Left lobe of liver (tissue), 2 donors: ENCODE measurements at places on chromosomes 16 and 17. TPM values are rescaled to one million over a fixed set of nuclear protein-coding genes. Genes with fewer than 3 reads are reported as not detected.

- peak; percentile 58 for DNase-seq
These were observed 74.8 kb upstream of the GRIN2A start for GRCh38 chr16:10256784-10257641.

The PRAC2 gene
- not detected for total RNA-seq

DNA sequence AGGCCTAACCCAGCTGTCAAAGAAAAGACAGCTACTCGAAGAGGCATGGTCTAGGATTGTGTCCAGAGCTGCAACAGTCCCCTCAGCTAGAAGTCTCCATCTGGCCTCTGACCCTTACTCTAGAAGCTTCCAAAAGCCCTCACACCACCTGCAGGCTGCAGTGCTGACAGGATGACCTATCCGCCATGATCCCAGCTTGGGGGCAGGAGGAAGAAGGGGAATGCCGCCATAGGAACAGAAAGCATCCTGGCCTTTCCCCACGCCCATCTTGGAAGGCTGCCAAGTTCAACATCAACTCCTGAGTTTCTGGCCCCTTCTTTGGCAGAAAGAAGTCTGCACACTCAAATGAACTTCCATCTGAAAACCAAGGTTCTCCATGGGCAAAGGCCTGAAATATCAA lies 3.1 kb upstream of the KRT36 start:
- no peak for DNase-seq

DNA sequence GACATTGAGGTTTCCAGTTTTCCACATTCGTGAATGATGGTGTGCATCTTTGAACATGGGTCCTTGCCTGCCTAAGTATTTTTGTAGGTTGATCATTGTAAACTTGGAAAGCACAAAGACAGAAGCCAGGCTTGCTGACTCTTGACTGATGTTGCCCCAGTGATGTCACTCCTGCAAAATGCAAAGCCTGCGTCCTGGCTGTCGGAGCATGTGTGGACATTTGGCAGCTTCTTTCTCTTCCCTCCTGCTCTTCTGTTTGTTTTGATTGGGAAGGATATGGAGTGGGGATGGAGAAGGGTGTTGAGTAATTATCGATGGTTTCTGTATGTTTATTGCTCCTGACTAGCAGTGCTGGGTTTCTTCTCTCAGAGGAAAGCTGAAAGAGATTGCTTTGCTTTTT lies 3.2 kb downstream of the NDE1 start:
- no peak for DNase-seq

The NOXO1 gene
- 1.7 TPM for total RNA-seq

The CDK5R1 gene
- total RNA-seq, result 0.68 TPM

The DHRS7C gene
- total RNA-seq, result not detected

The TAT gene
- 2,689 TPM for total RNA-seq

DNA sequence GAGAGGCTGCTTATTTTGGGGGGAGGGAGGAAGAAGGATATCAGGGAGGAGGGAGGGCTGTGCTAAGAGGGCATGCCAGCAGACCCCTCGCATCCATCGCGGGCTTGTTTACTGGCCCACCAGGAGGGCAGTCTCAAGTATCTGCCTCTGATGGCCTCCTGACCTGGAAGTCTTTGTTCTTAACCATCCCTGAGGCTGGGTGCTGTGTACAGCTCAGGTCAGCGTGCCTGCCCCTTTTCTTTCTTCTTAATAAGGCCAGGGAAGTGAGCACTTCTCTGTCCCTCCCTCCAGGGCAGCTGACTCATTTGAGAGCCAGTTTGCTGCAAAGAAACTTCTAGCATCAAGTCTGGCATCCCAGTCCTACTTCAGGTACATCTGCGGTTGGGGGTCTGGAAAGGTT lies 157.0 kb downstream of the CCDC182 start:
- no peak for DNase-seq

The SCGB1C2 gene
- not detected for total RNA-seq

The KRT9 gene
- total RNA-seq, result not detected

DNA sequence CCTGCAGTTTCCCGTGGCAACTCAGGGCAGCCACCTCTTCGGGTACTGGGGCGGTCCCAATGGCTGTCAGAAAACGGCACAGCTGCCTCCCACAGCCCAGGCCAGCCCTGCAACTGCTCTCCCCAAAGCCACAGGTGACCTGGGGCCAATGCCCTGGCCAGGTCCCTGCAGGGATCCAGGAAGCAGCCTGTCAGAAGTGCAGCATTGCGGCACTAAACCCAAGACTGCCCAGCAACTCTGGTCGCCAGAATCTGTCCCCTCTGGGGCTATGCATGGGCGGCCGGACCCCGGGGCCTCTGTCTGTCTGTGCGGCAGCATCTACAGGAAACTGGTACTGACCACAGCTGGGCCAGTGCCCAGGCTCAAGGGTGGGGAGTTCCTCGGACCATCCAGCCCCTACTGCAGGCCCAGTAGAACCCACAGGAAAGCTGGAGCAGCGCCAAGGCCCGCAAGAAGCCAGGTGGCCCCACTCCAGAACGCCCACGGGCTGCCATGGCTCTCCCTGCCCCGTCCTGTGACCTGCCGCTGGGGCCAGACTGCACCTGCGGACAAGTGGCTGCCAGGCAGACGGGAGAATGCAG lies 5.5 kb downstream of the CYBC1 start:
- peak; percentile 76 for DNase-seq

DNA sequence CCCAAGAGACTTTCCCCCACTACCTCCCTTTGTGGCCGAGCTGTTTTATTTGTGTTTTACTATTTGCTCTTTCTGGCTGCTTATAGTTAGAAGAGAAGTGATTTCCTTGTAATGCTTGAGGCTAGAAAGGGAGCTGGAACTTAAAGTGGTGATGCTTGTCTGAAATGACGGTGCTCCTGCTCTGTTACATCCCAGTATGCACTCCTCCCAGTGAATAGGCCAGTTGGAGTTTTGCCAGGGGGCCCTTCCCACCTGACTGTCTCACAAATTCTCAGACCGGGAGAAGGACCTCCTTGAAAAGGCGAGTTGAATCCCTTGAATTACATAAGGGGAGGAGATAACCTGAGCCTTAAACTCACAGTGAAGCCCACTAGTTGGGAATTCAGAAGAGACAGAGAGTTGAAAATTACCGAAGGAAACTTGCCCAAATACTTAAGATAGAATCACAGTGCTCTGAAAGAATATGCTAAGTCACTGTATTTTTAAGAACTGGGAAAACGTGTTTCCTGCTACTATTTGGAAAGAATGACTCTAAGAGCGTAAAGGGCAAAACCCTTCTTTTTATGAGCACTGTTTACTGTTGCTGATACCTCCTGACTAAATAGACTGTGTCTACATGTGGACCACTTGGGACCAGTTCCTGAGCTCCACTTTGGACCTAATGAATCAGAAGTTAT lies 84.7 kb upstream of the CLEC3A start:
- no peak for DNase-seq

The ABCA8 gene
- total RNA-seq, result 35.6 TPM

The GCGR gene
- 109 TPM for total RNA-seq

- DNase-seq, result no peak
These were observed 1034.0 kb upstream of the EEF2KMT start for GRCh38 chr16:6131526-6132050.

GRCh38 chr16:85446951-85447692 lies 166.0 kb upstream of the GSE1 start:
- no peak for DNase-seq

DNA sequence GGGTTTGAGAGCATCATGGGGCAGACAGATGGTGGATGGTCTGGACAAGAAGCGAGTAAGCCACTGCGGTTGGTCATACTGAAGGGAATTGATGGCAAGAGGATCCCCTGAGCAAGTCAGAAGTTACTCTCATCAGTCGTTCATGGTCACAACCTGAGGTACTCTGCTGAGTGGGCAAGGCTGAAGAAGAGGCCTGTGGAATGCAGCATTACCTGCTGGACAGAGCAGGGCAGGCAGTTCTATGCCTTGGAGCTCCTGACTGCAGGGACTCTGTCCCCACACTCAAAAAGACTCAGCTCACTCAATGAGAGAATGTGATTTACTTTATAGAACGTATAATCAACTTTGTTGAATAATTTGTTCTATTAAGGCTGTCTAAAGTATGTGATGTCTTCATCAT lies 28.3 kb downstream of the ALDH3A2 start:
- DNase-seq, result no peak

GRCh38 chr16:10332775-10333174 lies 53.1 kb upstream of the ATF7IP2 start:
- no peak for DNase-seq

DNA sequence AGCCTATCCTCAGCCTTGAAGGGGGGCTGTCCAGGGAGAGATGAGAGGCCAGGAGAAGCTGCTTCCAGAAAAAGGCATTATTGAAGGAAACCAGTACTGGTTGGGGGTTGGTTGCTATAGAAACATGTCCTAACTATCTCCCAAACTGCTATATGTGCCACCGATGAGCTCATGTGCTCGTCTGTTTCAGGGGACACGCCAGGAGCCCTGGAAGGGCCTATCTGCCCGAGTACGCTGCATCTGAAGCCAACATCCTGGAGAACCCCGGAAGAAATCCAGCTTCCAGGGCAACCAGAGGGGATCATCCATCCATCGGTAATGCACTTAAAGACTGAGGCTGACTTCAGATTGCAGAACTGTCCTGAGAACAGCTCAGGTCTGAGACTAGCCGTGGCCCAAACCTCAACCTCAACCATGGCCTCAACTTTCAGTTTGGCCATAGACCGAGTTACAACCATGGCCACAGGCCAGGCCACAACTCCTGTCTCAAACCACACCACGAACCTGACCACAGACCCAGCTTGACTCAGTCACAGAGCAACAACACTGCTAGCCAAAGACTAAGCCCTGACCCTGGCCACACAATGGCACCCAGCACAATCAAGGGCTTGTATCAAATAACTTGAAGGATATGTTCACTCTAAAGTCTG lies 10.2 kb downstream of the PITPNM3 start:
- DNase-seq, result no peak

The ASPA gene
- total RNA-seq, result 5.1 TPM

DNA sequence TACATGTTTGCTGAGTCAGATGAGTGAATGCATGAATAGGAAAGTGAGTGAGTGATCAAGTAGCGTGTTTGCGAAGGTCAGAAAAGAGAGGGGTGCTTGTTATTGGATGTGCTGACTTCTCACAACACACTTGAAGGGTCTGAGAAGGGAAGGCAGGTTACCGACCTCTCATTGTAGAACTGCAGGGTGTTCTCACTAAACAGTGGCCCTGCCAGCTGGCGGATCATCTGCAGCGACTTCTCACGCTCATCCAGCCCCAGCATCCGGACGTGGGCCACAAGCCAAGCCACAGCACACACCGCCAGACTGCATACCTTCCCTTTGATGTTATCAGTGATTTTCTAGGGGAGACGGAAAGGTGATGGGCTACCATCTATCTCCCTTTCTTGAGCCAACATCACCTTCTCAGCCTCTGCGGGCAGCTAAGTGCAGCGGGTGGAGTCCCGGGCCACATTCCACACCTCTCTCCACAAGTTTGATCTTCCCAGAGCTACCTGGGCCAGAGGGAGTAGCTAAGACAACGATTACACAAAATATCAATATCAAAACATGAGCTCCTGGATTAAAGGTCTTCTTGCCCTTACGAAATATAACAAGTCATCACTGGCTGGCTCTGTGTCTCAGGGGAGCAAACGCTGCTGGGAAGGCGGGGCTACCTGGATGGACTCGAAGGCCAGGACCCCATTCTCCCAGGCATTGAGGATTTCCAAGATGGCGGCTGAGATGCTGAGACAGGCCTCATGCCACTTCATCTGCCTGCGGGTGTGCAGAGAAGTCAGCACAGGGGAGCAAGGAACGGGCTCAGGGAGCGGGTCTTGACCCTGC lies 11.0 kb downstream of the CSF3 start:
- no peak for DNase-seq

GRCh38 chr16:23148513-23149266 lies 562 bp downstream of the USP31 start:
- DNase-seq, result peak; percentile 94

DNA sequence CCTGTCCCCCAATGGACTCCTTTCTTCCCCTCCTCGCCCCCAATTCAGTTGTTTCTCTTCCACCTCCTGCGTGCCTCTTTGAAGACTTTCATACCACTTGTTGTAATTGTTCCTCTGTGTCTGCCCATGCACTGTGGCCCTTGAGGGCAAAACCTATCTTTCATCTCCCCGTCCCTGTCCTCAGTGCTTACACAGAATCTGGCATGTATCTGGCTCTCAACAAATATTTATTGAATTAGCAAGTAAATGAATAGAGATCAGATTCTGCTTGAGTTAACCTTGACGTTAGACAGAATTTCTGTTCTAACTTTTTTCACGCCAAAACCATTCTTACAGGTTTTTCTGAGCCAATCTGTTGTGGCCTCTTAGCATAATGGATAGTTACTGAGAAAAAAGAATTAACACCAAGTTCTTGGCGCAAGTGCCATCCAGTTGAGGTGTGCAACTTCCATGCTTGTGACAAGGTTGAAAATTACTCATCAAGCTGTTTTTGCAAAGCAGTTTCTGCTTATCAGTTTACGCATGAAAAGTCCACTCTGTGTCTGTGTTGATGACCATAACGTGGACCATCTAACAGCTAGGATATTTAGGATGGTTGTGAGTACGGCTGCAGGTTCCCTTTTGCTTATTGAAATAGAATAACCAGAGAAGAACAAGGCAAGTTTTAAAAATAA lies 215.1 kb downstream of the PRKCA start:
- DNase-seq, result no peak

The MSLN gene
- 0.08 TPM for total RNA-seq

DNA sequence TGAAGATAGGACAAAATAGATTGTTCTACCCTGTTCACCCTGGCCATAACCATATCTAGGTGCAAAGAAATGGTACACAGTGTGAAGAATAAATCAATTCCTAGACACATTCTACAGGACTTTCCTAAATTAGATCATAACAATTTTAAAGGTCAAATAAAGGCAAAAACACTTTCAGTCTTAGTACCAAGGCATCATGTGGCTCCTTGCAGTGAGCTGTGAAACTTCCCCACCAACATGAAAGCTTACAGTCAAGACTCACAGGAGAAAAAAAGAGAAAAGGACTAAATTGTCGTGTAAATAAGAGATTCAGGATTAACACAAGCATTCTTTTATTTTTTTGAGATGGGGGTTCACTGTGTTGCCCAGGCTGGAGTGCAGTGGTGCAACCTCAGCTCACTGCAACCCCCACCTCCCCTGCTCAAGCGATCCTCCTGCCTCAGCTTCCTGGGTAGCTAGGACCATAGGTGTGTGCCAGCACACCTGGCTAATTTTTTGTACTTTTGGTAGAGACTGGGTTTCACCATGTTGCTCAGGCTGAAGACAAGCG lies 14.2 kb downstream of the NSMCE1 start:
- DNase-seq, result no peak

- DNase-seq, result no peak
These were observed 444.3 kb upstream of the HSBP1 start for GRCh38 chr16:83363521-83363920.
